Stimulated activated CD8-positive, alpha-beta memory T cell treated with anti-CD3 and anti-CD28 coated beads, Interleukin-7, amount 100 ng/mL, for 24 hours (primary cell): ENCODE measurements at places on chromosomes 12 and 14.

DNA sequence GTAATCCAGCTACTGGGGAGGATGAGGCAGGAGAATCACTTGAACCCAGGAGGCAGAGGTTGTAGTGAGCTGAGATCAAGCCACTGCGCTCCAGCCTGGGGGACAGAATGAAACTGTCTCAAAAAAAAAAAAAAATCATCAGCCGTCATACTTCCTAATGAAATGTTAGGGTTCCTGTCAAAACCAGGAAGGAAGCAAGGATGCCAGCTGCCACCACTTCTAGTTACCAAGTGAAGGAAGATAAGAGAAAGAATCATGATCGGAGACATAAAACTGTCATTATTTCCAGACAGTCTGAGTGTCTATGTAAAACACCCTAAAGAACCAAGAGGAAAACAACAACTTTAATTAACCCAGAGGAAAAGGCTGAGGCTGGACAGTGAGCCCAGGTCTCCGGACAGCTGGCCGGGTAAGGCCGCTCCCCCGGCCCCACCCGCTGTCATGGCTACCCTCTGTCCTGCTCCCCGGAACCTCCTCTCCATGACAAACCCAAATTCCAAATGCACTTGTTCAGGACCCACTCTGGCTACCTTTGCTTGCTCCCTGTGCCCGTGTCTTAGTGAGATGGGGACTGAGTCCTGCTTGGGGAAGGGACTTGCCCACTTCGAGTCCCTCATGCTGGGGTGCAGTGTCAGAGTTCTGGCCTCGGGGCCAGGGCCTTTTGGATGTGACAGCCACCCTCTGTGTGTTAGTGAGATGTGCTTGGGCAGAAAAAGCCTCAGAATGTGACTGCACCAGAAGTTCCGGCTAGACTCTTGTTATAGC lies 29.0 kb downstream of the SLC6A12 start:
- DNase-seq: no peak

DNA sequence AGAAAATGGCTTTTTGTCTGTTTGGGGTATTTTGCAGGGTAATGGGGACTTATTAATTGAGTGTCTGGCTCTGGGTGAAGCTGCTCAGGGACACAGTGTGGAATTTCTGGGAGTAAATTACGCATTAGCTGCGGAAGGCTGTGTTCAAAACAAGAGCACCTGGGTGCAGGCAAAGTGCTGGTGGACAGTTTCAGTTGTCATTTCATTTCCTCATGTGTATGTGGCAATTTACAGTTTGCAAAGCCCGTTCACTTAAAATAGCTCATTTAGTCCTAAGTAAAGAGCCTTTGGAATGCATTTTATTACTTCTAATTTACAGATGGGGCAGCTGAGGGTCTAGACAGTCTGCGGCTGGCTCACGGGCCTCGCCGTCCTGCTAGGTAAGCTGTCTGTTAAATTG lies 546.8 kb downstream of the BCL11B start:
- DNase-seq: no peak

DNA sequence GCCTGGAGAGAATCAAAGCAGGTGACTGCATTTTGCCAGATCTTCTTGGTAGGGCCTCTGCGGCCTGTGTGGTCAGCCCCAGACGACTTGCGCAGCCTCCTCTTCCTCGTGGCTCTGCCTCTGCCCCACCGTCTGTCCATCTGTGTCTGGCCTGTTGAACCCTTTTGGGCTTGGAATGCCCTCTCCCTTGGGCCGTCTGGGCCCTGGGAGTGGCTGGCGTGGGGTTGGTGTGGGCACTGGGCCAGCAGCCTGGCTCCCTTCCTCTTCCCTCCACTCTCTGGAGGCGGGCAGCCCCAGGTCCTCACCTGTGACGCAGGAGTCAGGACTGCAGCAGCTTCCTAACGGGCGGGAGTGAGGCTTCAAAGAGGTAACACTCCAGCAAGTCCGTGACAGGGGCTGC lies 9.7 kb upstream of the CCDC197 start:
- DNase-seq: no peak

- DNase-seq: no peak
Measured at GRCh38 chr12:13374793-13375192, 178.3 kb downstream of the EMP1 start.

DNA sequence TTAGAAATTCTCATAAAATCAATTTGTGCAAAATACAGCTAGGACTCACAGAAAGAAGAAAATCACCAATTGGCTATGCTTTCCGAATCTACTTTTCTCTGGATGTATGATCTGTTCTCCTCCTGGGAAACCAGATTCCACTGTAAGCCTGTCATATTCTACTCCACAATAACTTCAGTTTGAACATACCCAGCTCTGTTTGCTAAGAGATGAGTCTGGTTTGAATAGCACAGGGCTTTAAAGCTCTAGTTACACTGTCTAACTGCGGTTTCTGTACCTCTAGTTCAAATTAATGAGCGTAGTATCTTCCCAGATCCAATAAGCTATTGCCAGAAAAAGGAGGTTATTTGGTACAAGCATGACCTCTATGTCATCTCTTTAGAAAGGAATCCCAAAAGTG lies 270.1 kb downstream of the DAD1 start:
- DNase-seq: no peak

DNA sequence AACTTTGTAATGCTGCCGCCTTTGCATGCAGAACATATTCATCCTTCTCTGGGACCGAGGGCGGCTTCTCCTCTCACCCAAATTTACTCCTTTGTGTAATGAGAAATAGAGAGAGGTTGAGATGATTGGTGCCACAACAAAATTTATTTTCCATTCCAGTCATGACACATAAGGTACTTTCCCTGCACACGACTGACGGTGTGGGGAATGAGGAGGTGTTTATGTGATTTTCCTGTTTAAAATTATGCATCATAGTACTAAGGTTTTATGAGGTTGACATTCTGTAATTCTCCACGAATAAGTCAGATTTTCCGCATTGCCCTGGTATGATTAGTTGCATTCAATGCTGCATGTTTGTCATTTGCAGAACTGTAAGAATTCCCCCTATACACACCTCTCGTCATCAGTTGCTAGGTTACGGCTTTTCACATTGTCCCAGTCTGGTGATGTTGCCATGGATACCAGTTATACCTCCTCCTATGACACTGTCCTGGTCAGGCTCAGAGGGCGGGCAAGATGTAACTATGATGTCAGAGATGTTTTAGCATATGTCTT lies 23.1 kb downstream of the BICDL1 start:
- DNase-seq: peak; percentile 44

GRCh38 chr14:54809767-54810166 lies 92.9 kb downstream of the GCH1 start:
- DNase-seq: no peak

- DNase-seq: no peak
Measured at GRCh38 chr12:7058163-7058845, 2.2 kb upstream of the C1S start.

- no peak for DNase-seq
Measured at GRCh38 chr14:92413379-92413778, 90.4 kb downstream of the SLC24A4 start.

DNA sequence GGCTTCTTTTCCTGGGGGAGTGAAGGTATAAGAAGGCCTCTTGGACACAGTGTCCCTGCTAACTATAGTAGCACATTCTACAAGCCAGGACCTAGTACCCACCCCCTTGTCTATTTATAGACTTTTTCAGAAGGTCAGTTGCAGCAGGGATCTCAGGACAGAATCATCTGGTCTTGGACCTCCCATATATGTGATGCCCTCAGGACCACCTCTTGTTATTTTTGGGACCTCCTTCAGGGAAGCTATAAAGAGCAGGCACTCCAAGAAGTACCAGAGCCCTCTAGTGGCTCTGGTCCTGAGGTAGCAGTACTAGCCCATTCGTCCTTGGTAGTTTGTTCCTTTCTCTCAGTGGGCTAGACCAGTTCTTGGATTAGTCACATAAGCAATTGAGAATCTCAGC lies 4.3 kb downstream of the COQ10A start:
- DNase-seq: no peak

GRCh38 chr12:44098786-44099185 lies 262.9 kb downstream of the TMEM117 start:
- DNase-seq: no peak

DNA sequence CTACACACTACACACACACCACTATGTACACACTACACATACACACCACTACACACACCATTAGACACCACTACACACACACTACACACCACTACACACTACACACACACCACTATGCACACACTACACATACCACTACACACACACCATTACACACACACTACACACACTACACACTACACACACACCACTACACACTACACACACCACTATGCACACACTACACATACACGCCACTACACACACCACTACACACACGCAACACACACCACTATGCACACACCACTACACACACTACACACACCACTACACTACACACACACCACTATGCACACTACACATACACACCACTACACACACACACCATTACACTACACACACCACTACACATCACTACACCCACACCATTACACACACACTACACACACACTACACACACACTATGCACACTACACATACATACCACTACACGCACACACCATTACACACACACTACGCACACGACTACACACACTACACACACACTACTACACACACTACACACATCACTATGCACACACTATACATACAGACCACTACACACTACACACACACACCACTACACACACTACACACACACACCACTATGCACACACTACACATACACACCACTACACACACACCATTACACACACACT lies 13.6 kb downstream of the NOC4L start:
- no peak for DNase-seq

GRCh38 chr12:129068684-129069083 lies 215.4 kb downstream of the GLT1D1 start:
- no peak for DNase-seq

DNA sequence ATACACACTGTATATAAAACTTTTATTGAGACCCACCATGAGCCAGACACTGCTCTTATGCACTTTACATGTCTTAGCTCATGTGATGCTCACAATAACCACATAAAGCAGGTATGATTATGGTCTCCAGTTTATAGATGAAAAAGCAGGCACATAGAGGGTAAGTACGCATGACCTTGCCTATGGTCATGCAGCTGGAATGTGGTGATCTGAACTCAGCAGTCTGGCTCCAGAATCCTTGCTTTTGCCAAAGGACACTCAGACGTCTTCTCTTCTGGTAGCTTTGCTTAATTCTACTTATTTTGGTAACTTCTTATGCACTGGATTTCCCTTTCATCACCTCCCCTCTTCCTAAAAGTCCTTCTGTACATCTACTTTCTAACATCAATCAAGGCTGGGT lies 103.3 kb upstream of the CRY1 start:
- DNase-seq: no peak

DNA sequence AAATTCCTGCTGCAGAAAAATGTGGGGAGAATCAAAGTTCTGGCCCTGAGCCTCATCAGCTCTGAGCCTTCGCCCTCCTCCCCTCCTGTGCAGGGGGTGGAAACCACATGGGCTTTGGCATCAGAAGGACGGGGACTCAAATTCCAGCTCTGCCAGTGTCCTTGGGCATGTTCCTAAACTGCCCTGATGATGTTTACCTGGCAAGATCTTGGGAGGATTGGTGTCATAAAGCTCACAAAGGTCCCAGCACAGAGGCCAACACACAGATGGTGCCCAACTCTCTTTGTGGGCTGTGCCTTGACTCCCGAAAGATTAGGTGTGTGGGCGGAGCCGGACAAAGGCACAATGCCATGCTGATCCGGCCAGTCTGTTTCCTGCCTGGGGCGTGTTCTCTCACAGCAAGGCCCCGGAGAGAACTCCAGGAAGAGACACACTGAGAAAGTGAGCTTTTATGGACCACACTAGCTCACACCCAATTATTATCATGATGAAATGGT lies 20.5 kb upstream of the CLMN start:
- DNase-seq: no peak

GRCh38 chr12:112327209-112327938 lies 54.9 kb downstream of the HECTD4 start:
- no peak for DNase-seq

- DNase-seq: no peak
Measured at GRCh38 chr12:84891106-84891838, 21.3 kb downstream of the SLC6A15 start.

DNA sequence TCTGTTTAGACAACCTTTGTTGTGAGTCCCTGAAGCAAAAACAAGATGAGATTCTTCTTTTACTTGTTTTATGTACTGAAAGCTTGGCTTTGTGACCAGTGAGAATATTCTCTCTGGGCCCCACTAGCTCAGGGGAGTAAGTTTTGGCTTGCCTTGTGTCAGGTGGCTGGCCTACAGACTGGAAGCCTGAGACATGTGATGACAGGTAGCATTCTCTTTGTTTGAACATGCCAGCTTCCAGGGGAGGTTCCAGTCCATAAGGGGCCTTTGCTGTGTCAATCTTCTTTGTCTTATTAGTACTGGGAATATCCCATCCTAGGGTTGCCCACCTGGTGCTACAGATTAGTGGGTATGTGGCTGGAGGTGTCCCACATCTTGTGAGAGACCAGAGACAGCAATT lies 66.1 kb upstream of the FERMT2 start:
- no peak for DNase-seq

- DNase-seq: no peak
Measured at GRCh38 chr12:115473257-115473956, 789.4 kb upstream of the TBX3 start.

DNA sequence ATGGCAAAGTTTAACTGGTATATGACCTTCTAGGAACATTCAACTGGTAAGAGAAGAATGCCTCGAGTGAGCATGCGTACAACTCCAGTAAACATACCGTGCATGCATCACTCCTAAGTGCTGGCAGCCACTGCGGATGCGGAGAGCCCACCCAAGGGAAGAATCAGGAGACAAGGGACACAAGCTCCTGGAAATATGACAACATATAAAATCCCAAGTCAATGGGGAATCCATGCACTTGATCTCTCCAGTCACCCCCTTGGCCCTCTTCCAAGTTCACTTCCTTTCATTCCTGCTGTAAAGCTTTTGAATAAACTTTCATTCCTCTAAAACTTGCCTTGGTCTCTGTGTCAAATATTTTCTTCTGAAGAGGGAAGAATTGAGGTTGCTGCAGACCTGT lies 168.7 kb upstream of the TMCC3 start:
- DNase-seq: no peak

- DNase-seq: no peak
Measured at GRCh38 chr12:62128175-62128975, 131.8 kb upstream of the USP15 start.
